ENCODE measurements at places on chromosomes 6 and 20.
A peak's percentile ranks its signal among the peaks of the same experiment; 100 is the strongest.

- no peak for DNase-seq
Measured at GRCh38 chr6:25869840-25870239, 4.2 kb downstream of the SLC17A3 start.

DNA sequence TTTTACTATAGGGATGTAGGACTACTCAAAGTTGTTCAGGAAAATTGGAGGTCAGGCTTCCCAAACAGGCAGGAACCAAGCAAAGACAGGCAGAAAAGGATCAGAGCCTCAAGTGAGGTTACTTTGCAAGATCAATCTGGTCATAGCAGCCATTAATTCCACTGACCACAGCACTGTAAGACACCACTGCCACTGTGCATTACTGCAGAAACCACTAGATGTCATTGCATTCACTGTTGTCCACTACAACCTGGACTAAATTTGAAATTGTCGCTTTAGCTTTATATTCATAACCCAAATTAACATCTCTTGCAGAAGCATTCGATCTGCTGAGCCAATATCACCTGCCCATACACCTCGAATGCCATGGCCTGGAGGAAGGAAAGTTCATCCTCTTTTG is 126.9 kb upstream of the UFL1 start:
- no peak for DNase-seq

DNA sequence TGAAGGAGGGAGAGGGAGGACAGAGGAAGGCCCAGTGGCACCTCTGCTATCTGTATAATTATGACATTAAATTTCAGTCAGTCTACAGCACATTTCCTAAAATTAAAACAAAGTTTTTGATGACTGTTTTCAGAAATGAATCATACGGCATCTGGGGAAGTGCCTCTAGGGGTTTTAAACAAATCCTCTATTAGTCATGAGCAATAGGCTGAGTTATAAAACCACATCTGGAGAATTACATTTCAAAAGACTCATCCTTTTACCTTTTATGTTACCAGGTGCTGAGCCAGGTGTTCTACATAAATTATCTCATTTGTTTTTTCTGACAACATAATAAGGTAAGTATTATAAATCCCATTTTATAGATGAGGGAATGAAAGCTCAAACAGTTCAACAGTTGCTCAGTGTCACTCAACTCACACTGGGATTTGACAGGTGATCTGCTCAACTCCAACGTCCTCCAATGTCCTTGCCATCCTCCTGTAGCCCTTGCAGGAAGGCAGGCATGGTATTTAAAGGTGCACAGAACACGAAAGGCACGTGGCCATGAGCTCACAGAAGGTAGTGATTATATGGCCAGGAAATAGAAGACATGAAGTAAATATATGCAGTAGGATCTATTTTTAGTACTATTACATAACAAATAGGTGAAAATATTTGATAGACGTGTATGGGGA is 184.2 kb upstream of the MAN1A1 start:
- peak; percentile 65 for DNase-seq

GRCh38 chr6:13234130-13234529 is 94.2 kb downstream of the TBC1D7 start:
- no peak for DNase-seq

GRCh38 chr20:56091628-56092234 is 86.4 kb upstream of the CBLN4 start:
- DNase-seq, result no peak

DNA sequence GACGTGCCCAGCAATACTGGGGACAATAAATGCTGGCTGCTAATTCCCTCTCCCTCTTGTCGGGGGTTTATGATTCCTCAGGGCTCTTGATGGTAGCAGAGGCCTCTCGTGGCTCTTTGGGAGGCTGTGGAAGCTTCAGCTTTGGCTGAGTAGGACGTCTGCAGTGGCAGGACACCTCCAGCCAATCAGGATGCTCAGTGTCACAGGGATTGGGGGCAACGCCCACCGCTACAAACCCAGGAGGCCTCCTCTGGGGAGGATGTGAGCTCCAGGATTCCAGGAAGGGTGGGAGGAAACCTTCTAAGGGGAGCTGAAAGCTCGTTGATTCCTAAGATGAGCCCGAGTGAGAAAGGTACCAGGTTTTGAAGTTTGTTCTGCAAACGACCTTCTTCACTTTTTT is 19.4 kb downstream of the RSPO4 start:
- DNase-seq, result no peak

- DNase-seq, result no peak
Measured at GRCh38 chr6:144820270-144820669, 535.1 kb downstream of the UTRN start.

GRCh38 chr20:59515013-59515905 is 89.1 kb upstream of the PHACTR3 start:
- DNase-seq, result no peak

DNA sequence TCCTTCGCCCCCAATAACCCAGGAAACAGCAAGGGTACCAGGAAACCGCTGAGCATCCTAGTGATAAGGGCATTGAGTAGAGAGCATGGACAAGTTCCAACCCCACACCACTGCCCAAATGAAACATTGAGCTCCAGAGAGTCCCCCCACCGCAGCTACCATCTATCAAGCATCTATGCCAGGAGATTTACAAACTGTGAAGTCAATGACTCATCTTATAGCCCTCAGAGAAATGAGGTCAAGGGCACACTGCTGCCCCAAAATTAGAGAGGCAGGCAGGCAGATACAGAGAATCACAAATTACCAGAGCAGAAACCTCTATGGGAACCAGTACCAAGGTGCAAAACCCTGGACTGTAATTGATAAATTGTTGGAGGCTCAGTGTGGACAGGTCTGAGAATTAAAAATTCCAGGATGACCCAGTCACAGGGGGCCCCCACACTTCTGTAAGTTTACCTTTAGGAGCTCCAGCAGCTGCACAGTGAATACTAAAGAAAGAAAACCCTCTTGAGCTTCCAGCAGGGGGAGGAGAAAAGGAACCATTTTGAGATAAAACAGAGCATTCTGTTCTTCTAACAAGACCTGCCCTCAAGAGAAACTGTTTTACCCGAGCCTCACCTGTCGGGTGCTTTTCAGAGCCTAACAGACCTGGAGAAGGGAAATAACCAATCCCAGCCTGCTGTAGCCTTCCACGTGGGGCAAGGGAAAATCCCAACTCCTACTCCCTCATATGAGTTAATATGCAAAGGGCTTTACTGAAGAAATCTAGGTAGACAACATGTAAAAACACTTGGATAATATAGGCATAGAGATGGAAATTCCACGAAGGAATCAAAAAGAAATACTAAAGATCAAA is 118.0 kb upstream of the ARID1B start:
- DNase-seq, result no peak

DNA sequence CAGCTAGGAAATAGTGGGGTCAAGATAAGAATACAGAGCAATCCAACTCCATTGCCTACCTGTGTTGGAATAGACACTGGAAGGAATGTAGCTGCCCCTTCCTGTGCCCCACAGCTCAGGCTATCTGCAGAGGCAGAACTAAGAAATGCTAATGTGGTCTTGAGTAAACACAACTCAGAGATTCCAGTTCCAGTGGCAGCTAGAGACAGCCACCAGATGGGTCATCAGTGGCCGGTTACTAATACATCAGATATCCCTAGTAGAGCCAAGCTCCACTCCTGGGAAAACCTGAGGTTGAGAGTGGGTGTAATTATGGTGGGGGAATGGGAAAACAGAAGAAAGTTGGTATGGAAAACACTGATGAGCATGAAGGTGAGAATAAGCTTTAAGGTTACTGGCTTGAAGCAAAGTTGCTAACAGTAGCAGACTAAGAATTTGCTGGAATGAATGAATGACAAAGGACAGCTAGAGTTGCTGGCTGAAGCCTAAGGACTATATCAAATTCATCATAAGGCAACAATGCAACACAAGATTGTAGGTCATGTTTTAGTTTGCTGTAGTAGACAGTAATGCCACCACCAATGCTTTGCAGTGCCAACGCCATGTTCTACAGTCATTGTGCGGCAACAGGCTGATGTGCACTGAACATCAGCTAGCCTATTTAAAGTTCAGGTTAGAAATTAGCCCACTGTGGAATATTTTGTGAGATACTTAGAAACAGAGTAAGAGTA is 28.3 kb upstream of the FAM83C start:
- DNase-seq, result no peak

DNA sequence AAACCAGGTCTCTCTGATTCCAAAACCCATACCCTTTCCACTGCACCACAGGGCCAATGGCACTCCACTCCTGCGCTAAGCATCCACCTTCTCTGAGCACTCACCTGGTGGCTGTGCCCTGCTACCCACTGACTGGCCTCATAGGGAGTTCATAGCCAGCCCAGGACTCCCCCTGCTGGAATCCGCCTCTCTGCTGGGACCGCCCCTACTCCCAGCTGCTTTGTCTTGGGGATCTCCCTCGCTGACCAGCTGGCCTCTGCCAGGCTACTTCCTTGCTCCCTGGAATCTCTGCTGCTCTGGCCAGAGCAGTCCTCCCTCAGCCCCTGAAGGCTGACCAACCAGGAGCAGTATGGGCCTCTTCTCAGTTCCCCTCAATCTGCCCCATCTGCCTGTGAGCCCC is 129.7 kb downstream of the FAXC start:
- no peak for DNase-seq

DNA sequence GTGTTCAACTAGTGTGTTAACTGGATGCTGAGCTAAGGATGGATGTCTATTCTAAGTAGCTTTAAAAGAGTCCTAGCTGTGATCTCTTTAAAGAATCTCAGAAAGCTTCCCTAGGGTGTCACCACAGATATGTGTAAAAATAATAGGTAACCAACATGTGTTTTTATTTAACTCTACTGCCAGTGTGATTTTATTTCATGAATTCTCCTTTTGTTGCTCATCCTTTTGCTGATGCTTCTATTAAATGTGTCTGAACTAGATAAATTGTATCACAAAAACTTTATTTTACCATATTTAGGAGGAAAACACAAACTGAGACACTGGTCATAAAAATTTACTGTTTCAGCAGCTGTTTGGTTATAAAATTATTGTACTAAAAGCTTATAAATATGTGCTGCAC is 809.4 kb upstream of the CITED2 start:
- DNase-seq, result no peak

GRCh38 chr6:108850669-108851465 is 2.6 kb downstream of the ARMC2 start:
- no peak for DNase-seq

- no peak for DNase-seq
Measured at GRCh38 chr6:158366363-158366762, 54.1 kb downstream of the TULP4 start.

DNA sequence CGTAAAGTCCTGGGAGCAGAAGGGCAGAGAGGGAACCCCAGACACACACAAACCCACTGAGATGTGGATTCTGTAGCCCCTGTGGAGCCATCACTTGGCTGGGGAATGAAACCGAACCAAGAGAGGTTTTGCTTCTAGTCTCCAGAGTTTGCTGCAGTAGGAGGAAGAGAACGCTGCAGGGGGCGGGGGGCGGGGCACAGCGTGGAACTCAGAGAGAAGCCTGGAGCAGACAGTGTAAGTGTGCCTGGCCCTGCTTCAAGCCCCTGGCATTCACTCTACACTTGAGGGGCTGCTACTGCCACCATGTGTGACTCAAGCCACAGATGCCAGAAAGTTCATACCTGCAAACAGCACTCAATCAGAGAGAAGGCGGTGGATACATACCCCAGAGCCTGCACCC is 18.9 kb downstream of the GABRR1 start:
- no peak for DNase-seq

DNA sequence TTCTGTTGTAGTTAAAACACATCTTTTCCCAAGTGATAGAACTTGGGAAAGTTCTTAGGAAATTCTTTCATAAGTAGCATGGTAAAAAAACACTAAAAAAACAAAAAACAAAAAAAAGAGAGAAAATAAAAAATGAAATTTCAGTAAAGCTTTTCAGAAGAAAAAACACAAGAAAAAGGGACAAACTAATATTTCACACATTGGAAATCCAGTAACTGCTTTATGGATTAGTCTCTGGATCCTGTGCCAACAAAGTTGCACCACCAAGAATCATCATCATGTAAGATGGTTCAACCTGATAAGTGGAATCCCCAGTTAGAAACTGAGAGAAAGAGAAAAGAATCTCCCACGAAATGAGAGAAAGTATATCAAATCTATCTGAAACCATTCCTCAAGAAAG is 144.2 kb downstream of the GMDS start:
- no peak for DNase-seq

GRCh38 chr6:160679402-160679769 is 15.3 kb upstream of the LPA start:
- DNase-seq, result no peak

DNA sequence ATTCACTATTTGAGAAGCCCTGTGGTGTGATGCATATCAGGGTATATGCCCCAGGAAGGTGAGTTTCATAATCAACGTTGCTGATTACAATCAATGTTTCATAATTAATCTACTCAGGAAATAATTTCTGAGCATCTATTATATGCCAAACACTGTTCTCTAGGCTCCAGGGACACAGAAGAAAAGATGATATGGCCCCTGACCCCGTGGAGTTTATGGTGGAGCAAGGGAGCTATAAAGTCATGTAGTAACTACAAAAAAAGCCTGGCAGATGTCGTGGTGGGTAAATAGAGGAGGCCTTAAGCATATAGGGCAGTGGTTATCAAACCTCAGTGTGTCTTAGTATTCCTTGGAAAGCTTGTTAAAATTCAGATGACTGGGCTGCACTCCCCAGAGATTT is 40.1 kb upstream of the BCAS1 start:
- DNase-seq, result peak; percentile 32

DNA sequence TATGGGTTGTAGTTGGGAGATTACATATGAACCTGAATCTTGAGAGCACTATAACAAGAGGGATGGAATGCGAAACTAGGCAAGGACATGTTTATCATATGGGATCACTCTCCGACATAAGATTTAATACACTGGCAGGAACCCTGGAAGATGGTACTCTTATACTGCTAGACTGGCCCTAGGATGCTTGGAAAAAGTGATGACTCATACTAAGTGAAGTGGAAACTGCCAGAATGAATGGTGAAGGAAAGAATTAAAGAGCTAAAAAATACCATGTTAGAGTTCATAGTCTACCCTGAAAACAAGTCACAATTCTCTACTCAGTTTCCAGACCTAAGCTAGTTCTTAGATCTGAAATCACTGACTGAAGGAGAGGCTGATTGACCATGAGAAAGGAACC is 45.5 kb upstream of the THEMIS start:
- DNase-seq, result no peak

- peak; percentile 93 for DNase-seq
Measured at GRCh38 chr6:35920793-35921732, at the start of gene SRPK1. SRPK1 (minus strand) TSS chr6:35921098; CDS start chr6:35921056, 42 bp downstream.

DNA sequence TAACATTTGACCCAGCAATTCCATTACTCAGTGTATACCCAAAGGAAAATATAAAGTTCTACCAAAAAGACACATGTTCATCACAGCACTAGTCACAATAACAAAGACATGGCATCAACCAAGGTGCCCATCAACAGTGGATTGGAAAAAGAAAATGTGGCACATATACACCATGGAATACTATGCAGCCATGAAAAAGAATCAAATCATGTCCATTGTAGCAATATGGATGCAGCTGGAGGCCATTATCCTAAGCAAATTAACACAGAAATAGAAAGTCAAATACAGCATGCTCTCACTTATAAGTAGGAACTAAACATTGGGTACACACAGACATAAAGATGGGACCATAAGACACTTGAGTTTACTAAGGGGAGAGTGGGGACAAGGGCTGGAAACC is 441.9 kb upstream of the ID4 start:
- DNase-seq, result no peak

Measured in activated CD4-positive, alpha-beta T cell treated with anti-CD3 and anti-CD28 coated beads, Interleukin-2, Interleukin-4, amounts not matched to agents 100 ng/mL and 50 ng/mL, durations not matched to agents 16 hours and 8 hours (primary cell).